Coronary artery (tissue), 2 donors: ENCODE measurements at places on chromosomes 2 and 18.

DNA sequence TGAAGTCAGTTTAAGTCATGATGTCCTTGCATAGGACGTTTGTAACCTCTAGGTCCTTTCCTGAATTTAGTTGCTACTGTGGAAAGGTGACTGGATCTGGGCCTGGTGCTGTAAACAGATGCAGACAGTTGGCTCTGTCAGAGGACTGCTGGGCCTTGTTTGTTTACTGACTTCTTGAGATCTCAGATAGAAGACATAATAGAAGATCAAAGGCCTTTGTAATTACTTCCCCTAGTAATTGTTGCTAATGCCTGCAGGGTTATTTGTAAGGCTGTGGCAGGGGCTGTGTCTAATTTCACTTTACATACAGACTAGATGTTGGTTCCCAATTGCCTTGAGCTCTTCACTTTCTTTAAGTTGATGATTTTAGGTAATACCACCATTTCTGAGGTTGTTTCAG is 42.5 kb downstream of the LYPD6B start:
- DNase-seq = no peak

GRCh38 chr2:164429354-164429753 is 191.9 kb downstream of the GRB14 start:
- no peak for DNase-seq

- no peak for DNase-seq
These were observed 427.9 kb downstream of the GALR1 start for GRCh38 chr18:77677536-77677935.

DNA sequence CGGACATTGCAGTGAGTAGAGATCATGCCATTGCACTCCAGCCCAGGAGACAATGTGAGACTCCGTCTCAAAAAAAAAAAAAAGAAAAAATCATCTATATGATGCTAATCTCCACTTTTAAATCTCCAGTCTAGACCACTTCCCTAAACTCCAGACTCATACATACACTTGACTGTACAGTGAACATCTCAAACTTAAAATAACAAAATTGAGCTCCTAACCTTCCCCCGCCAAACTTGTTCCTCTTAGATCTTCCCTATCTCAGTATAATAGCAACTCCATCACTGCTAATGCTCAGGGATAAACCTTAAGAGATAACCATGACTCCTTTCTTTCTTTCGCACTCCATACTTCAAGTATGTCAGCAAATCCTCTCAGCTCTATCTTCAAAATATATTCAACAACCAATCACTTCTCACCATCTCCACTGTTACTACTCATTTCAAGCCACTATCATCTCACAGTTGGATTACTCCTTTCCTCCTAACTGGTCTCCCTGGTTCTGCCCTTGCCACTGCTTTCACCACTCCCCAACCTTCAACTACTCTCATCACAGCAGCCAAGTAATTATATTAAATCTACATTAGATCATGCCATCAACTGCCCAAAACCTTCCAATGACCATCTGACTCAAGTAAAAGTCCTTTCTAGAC is 12.0 kb downstream of the MEMO1 start:
- DNase-seq = no peak

DNA sequence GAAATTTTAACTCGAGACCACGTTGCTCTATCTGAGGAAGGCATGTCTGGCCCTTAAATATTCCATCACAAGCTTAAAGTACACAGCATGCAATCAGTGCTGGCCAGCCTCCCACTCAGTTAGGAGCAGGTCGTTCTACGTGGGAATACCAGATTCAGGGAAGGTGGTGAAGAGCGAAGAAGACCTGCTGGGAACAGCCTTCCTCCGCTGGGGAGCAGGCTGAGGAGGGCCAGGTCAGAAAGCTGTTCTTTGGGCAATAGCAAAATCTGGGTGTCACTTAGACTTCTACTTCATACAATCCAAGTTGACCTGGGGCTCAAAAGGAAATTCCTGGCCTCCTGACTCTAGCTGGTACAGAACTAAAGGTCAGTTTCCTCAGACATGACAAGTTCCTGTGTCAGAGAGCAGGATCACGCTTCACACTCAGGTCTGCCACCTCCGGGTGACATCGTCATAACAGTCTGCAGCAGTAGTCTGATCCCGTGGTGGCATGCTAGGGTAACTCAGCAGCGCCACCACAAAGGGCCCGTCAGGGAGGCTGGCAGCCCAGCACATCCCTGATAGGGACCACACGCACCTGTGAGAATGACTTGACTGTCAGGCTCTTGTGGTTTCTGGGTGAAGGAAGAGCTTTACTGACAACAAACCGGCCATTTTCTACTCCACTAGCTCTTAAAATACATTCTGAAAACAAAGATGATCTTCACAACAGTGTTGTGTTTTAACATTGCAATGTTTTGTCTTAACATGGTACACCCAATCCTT is 35.2 kb upstream of the NAPG start:
- no peak for DNase-seq

DNA sequence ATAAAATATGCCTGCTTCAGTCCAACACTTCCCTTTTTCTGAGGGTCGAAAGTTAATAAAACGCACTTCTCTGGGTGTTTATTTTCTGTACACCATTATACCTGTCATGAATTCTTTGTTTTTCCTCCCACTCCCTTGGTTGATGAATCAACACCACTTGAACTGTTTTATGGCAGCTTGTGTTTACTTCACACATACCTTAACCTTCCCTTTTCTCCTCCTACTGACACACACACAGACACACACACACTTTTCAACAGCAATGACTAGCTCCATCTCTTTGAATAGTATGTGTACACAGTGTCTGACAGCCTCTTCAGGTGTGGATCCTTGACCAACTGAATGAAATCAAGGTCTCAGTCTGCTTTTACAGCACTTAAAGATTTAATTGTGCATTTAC is 91.3 kb downstream of the SATB2 start:
- no peak for DNase-seq

DNA sequence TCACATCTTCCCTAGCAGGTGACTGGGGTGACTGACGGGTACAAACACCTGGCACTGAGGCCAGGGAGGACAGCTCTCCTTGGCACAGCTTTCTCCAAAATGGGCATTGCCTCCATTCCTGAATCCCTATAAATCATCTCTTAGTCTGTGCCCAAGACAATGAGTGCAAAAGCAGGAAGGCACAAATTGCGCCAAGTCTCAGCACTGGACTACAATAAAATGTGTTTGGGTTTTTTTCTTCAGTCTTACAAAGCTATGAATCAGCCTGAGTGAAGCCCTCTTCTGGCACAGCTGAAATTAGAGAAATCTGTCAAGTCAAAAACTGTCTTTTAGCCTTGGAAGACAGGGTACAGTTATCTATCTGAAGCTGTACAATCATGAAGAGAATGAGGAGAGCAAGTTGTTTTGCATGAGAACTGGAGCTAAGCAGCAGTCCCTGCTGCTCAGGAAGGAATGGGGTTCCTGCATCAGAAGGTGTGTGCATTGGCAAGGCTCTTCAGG is 90.8 kb downstream of the EPB41L3 start:
- DNase-seq = no peak

- DNase-seq = peak; percentile 57
These were observed 88.8 kb downstream of the FHOD3 start for GRCh38 chr18:36386150-36386920.

DNA sequence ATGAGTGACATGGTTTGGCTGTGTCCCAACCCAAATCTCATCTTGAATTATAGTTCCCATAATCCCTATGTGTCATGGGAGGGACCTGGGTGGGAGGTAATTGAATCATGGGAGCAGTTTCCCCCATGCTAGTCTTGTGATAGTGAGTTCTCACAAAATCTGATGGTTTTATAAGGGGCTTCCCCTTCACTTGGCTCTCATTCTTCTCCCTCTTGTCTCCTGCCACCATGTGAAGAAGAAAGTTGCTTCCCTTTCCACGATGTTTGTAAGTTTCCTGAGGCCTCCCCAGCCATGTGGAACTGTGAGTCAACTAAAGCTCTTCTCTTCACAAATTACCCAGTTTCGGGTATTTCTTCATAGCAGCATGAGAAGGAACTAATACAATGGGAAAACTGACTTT is 14.0 kb downstream of the DNAH7 start:
- no peak for DNase-seq

GRCh38 chr18:48832938-48833700 is 117.6 kb downstream of the SMAD7 start:
- DNase-seq = peak; percentile 78

DNA sequence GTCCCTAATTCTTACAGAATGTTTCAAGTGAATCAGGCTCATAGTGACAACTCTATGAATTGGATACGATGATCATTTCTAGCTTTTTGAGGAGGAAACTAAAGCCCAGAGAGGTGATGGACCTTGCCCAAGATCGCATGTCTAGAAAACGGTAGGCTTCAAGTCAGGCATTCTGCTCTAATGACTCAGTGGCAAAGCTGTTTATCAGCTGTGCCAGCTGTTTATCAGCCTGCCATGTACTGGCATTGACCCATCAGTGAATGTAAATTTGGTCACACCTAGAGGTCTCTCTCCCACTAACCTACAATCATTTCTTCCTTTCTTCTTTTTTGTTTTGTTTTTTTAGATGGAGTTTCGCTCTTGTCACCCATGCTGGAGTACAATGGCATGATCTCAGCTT is 6.1 kb upstream of the DAW1 start:
- DNase-seq = no peak

GRCh38 chr2:48600204-48600813 is 17.3 kb upstream of the GTF2A1L start:
- DNase-seq = no peak

GRCh38 chr2:171505374-171505773 is 16.9 kb upstream of the CYBRD1 start:
- no peak for DNase-seq

DNA sequence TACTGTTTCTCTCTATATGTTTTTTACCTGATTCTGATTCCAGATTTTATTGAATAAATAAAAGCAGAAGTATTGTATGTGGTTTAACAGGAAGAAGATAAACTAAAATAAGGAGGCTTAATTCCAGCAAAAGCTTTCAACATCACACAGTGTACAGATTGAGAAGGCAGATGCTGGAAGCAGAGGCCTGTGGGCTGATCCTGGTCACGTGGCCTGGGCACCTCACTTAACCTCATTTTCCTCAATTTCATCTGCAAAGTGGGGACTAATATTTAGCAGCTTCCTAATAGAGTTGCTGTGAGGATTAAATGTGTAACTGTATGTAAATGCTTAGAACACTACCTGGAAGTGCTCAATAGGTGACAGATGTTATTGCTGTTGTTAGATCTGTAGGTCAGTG is 58.0 kb downstream of the CDCA7 start:
- no peak for DNase-seq

DNA sequence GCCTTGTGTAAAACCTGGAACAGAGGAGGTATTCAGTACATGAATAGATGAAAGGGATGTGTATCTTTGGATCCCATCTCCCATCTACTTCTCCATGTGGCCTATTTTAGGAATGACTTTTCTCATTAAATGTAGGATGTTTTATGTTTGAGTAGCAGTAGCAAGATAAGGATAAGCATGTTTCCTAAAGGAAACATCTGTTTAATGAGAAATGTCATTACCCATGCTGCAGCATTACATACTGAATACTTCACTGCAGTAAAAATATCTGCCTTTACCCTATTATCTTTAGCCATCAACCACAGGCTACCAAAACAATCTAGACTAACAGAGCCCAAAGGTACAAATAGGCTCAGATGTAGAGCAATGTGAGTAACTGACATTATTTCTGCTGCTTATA is 419.2 kb upstream of the CYRIA start:
- DNase-seq = no peak

GRCh38 chr2:149418065-149418464 is 87.7 kb downstream of the LYPD6 start:
- no peak for DNase-seq

- DNase-seq = no peak
These were observed 31.9 kb downstream of the PPP4R3B start for GRCh38 chr2:55585451-55586080.
